ENCODE measurements at places on chromosomes 6 and 20.

DNA sequence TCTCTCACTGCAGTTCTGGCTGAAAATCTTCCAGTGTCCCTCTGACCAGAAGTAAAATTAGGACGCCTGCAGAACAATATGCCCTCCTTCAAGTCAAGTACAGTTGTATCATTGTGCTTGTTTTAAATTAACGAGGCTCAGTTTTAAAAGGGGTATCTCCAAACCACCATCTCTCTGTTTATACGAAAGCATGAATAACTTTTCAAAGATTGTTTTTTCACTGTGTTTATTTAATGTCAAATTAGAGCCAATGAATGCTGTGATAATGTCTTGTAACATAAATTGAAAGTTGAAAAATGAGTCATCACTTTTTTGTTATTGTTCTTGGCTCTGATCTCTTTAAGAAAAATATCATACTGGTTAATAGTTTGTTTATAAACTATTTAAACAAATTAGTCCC lies 230.7 kb upstream of the THEMIS start:
- no peak for DNase-seq

DNA sequence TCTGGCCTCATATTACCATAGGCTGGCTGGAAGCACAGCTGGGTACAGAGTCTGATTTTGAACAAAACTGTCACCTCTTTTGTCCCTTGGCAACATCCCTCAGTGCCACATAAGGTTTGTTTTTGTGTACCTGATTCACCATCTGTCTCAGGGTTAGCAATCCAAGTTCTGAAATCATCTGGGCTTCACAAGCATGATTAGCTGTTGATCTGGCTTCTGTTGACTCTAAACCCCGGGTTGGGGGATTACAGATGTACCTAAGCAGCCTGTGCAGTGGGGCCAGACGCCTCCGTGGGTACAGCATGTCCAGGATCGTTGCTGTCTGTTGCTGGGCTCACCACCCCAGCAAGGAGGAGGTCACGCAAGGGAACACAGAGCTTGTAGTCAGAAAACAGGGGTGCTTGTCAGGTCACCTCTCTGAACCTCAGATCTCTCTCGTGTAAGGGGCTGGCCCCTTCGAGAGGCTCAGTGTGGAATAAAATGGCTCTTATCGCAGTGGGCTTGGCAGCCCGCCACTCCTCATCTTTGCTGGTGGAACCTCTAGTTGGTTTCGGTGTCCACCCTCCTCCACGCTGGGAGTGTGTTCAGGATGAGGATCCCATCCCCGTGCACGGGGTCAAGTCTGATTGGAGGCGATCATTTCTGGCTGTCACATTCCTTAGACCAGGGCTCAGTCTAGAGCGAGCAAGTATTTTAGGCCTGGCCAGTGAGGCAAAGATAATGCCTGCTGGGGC lies 39.2 kb upstream of the ZNF831 start:
- DNase-seq = no peak

DNA sequence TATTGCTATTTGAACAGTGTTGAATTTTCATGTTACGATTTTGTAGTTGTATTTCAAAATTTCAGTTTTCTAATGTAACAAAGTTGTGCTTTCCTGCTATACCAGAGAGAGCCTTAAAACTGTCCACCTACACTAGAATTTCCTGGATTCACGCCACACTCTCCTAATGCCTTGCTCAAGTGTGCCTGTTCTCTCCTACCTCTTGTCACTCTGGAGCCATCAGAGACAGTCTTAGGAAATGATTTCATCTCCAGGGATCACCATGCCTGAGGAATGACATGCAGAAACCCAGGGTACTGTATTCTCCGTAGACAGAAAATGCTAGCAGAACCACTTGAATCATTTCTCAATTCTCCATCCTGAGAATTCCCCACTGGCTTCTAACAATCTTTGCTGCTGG lies 667.6 kb downstream of the KIF16B start:
- DNase-seq = no peak

- no peak for DNase-seq
Observed at GRCh38 chr6:148223424-148223842, 119.2 kb upstream of the SASH1 start.

DNA sequence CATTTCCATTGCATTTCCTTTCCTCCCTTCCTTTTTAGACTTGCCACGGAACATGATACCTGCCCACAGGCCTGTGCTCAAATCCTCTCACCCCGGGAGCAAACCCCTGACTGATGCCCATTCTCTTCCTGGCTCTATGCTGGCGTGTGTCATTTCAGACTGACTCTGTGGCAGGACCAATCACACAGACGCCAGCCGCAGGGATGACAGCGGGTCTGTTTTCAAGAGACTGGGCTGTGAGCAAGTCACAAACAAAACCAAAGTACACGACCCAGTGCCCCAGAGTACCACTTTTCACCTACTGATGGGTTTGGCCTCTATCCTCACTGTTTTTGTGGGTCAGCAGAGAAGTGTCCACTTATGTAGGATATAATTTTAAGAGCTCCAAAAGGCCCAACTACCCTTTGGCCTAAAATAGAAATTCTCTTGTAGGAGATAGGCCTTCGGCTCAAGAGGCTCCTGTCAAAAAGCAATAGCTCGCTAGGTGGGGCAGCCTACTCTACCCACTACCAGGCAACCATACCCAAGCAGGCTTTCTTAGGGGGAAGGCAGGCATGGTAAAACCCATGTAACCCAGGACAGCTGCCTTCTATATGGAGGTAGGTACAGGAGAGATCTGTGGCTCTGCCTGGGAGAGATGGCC lies 215.7 kb downstream of the CDC5L start:
- no peak for DNase-seq

GRCh38 chr20:46558511-46558959 lies 8.1 kb upstream of the OCSTAMP start:
- DNase-seq = no peak

GRCh38 chr20:24984961-24985640 lies 7.5 kb downstream of the APMAP start:
- DNase-seq = no peak

DNA sequence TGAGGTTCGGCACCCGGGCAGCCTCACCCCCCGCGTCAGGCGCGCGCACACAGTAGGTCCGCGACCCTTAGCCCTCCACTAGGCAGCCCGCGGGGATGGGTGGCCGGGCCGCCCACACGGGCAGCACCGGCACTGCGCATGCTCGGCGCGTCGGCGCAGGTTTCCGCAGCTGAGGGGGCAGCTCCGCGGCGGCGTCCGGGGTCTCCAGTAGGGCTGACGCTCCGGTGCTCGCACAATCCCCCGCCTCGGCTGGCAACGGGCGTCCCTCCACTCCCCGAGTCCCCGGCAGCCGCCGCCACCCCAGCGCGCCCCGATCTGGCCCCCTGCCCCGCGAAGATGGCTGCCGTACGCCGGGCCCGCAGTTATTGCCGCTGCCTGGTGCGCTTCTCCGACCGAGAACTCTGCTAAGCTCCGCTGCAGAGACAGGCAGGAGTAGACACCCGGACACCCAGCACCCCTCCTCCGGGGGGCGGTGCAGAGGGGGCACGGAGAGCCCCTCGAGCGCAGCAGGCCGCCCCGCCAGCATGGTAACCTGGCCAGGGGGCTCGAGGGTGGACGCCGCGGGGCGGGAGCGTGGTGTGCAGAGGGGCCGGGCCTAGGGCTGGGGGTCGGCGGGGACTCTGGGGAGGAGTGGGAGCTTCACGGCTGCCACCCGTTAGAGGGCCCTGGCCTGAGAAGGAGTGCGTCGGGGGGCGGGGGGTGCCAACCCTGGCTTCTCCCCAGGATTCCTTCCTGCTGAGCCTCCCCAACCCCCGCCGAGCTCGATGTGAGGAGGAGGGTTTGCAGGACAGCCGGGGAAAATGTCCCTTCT lies at the start of gene FBXO9:
Gene FBXO9 (plus strand): TSS at position 139 of the 811 bp plus-strand sequence. CDS start 386 bp downstream, at position 525.
- peak; percentile 88 for DNase-seq

DNA sequence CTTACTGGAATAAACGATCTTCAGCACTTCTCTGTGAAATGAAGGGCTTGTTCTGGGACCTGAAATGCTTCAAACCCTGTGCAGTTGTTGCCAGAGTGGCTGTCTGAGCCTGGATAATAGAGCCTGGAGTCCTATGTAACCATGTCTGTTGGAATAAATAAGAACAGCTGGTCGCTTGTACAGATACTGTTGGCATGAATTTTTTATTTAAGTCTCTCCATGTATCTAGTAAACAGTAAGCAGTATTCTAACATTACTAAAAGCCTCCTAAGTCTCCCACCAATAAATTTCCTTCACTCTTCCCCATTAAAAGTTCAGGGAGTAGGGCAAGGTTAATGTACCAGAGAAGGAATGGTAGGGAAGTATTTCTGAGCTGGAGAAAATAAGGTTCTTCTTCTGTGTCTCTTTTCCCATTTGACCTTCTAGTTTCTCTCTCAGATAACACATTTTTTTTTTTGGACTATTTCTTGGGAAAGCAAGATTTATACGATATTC lies 227.5 kb downstream of the PRL start:
- no peak for DNase-seq

DNA sequence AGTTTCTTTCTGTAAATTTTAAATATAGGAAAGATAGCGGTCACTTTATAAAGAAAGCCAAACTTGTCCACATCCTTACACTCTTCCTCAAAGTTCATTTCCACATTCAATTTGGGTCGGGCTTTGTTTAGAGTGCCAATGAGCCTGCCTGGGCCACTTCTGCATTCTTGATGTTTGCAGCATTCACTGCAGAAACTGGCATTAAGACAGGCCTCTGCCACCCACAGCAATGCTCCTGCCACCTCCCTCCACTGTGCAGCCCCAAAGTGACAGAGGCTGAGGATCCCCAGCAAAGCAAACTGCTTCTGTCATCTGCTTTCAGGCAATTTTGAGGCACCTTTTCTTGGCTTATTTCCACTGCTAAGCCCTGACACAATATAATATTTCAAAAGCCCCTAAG lies 61.2 kb downstream of the TNFAIP3 start:
- no peak for DNase-seq

GRCh38 chr6:129606664-129607063 lies 103.3 kb downstream of the ARHGAP18 start:
- no peak for DNase-seq

GRCh38 chr6:135651964-135652755 lies 154.6 kb upstream of the AHI1 start:
- no peak for DNase-seq

DNA sequence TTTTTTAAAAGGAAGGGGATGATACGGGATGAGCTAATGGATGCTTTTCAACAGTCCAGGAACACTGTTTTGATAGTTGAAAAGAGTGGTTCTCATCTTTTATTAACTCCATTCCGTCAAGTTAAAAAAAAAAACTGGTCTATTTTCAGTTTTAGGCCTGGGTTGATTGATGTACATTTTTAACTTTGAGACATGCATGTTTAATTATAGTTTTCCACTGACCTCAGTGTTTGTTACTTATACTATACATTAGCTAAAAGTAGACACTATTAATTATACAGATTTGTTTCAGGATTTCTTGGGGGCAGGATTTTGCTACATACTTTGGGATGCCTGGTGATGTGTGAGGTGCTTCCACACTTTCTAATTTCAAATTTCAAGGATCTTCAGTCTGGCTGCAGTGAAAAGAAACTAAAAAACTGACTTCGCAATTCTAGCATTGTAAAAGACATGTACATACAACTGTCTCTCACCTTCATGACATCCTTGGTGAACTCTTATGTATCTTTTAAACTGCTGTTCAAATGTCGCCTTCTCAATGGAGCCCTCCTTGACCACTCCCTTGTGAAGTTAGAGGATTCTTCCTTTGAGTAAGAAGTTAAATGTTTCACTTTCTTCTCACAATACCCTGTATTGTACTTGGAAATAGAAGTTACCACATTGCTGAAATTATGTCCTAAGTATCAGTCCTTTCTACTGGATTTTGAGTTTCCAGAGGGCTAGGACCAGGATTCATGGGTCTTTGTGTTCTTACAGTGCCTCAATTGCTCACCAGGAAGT lies 101.7 kb downstream of the TSHZ2 start:
- no peak for DNase-seq

GRCh38 chr20:43438578-43439316 lies 18.9 kb upstream of the SRSF6 start:
- DNase-seq = no peak

GRCh38 chr6:15512126-15512525 lies 150.7 kb downstream of the DTNBP1 start:
- DNase-seq = no peak

DNA sequence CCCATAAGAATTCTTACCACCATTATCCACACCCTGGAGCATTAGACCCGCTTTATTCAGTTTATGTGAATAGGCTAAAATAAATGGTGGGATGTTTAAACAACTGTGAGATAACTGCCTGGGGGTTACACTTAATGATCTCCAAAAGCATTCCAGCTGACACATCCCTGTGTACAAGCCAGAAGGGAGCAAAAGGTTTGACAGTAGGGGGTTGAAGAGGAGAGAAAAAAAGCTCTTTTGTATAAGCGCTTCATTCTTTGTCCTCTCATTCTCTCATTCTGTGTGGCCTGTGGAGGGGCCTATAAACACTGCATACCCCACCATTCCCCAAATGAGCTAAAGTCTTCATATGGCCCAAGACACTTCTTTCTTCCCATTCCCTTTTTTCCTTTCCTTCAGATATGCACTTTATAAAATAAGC lies 30.8 kb upstream of the COL21A1 start:
- DNase-seq = peak; percentile 15

- DNase-seq = no peak
Observed at GRCh38 chr6:134340179-134340975, 22.5 kb upstream of the SGK1 start.

DNA sequence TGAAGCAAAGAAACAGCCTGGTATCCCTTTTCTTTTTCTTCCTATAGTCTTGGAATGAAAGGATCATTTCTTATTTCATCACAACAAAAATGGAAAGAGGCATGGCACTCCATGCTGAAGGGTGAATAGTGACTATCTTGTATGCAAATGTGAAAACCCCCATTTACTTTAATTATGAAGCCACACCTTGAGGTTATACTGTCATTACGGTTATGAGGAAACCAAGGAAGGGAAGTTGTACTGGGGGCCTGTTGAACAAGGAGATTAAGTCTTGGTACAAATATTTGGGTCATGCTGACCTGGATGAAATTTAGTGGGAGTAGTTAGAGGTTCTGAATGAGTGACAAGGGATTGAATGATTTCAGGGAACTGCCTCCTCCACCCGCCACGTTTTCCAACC lies 8.7 kb upstream of the STXBP5 start:
- DNase-seq = no peak

- DNase-seq = no peak
Observed at GRCh38 chr6:37779111-37779800, 40.3 kb upstream of the ZFAND3 start.
